Activated T-helper 17 cell treated with anti-CD3 and anti-CD28 coated beads, Interleukin-2, amount 50 U/mL, for 72 hours (primary cell): ENCODE measurements at places on chromosomes 11 and 22. TPM values are rescaled to one million over a fixed set of nuclear protein-coding genes. Genes with fewer than 3 reads are reported as not detected.

DNA sequence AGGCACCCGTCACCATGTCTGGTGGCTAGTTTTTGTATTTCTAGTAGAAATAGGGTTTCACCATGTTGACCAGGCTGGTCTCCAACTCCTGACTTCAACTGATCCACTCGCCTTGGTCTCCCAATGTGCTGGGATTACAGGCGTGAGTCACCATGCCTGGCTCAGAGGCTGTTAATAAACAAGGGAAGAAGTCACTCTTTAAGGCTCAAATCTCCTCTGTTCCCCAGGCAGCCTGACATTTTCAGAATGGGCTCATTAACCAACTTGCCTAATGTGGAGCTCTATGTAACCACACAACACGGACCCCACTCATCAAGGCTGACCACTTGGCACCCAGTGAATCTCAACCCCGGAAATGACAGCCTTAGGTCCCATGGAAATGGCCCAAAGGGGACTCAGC lies 24.1 kb downstream of the APOL3 start:
- no peak for ATAC-seq

- ATAC-seq, result peak; percentile 63
Measured at GRCh38 chr22:24423519-24424000, 3.8 kb upstream of the ADORA2A start.

DNA sequence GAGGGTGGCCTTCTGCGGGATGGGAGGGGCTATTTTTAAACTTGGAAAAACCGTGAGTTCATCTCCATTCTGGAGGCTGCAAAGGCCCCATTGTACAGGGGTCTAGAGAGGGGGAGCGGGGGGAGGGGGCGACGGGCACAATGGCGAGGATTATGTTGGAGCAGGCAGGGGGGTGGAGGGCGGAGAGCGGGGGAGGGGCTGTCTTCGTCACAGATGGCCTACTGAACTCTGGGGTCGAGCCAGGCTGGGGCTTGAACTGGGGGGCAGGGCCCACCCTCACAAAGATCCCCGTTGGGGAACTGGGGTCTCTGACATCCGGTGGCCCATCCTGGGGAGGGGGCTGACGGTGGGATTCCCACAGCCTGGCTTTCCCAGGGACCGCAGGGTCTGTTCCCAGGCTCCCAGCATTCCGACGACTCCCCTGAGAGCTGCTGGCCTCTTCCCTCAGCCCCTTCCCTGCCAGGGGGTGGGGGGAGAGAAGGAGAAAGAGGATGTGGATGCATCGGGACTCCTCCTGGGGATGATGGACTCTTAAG lies 3.4 kb upstream of the MCAM start:
- no peak for ATAC-seq

DNA sequence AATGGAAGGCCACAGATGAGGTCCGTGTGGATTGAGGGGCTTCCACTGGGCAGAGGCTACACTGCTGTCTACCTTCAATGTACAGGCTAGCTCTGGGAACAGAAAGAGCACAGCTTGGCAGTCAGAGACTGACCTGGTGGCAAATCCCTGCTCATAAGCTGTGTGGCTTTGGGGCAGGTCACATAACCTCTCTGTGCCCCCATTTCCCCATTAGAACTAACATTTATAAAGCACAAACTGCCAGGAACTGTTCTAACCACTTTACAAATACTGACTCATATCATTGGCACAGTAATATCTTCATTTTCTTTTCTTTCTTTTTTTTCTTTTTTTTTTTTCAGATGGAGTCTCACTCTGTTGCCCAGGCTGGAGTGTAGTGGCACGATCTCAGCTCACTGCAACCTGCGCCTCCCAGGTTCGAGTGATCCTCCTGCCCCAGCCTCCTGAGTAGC lies 3.1 kb downstream of the FOSL1 start:
- ATAC-seq, result no peak

GRCh38 chr11:68040101-68040956 lies 1.5 kb downstream of the TCIRG1 start:
- peak; percentile 62 for ATAC-seq

DNA sequence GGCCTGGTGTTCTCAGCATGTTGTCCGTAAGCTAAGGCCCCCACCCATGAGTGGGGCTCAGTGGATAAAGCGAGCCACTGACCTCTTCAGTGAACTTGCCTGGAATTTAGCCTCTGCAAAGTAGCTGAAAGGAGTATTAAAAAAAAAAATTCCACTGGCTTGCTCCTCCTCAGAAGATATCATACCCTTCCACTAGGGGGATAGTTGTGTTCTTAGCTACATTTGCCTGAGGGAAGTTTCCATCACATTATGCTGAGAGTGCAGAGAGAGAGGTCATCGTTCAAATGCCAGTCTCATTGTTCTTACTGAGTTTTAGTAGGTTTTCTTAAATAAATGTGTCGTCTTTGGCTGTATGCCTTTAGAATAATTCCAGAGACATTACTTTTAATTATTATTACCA lies 879.7 kb downstream of the JRKL start:
- ATAC-seq, result no peak

CASP5 gene
- total RNA-seq, result not detected
